ENCODE measurements at places on chromosomes 16 and 17. TPM values are rescaled to one million over a fixed set of nuclear protein-coding genes. Genes with fewer than 3 reads are reported as not detected.

- no peak overlapping the region for H3K27ac ChIP-seq
- no peaks in the 10 kb centered on the region for H3K4me1 ChIP-seq
- H3K4me3 ChIP-seq = no peak overlapping the region
- no peaks in the 10 kb centered on the region for H3K36me3 ChIP-seq
- H3K27me3 ChIP-seq = no peaks in the 10 kb centered on the region
These were observed 187.9 kb downstream of the KCNJ2 start for GRCh38 chr17:70357190-70357589.

- no peaks in the 10 kb centered on the region for H3K27me3 ChIP-seq
- peak; percentile 82 for DNase-seq
- peak overlapping the region; percentile 39 for H3K27ac ChIP-seq
- H3K4me3 ChIP-seq = no peak overlapping the region
- peaks cover 15% of the 10 kb centered on the region for H3K4me1 ChIP-seq
- H3K36me3 ChIP-seq = no peaks in the 10 kb centered on the region
These were observed 3.7 kb upstream of the CDK3 start for GRCh38 chr17:75996665-75997590.

GRCh38 chr16:74606521-74607309, at the start of gene GLG1:
Gene GLG1, minus strand, starts transcription at chr16:74607114. Its CDS starts 20 bp downstream, at chr16:74607094.
- H3K27me3 ChIP-seq = no peaks in the 10 kb centered on the region
- H3K27ac ChIP-seq = peak within 1 kb of the TSS; percentile 94
- no peaks in the 10 kb centered on the region for H3K36me3 ChIP-seq
- peak; percentile 98 for DNase-seq

DNA sequence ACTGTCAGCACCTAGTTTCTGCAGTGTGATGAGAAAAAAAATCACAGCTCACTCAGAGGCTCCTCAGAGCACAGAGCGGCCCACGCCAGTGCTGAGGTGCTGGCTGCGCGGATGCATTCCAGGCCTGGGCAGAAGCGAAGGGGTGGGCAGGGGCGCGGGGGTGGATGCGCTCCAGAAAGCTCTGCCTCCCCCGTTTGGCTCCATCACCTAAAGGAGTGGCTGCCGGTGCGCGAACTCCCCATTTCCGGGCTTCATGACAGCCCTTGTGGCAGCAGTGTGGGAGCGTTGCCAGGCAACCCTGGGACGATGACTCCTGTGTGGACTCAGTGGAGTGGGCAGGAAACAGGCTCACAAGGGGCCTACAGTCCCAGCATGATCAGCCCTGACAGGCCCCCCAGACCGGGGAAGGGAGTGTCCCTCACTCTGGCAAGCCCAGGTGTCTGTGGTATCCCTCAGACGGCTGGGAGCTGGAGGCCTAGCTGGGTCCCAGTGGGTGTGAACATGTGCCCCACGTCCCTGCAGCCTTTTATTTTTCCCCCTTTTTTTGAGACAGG, 32.8 kb upstream of the NUDT16L1 start:
- DNase-seq = peak; percentile 82
- H3K27ac ChIP-seq = peak overlapping the region; percentile 29
- no peaks in the 10 kb centered on the region for H3K27me3 ChIP-seq
- H3K4me3 ChIP-seq = no peak overlapping the region

TBC1D3G gene
- total RNA-seq = not detected

PPL gene
- 1.2 TPM for total RNA-seq
